ENCODE measurements at places on chromosomes 11 and 22. TPM values are rescaled to one million over a fixed set of nuclear protein-coding genes. Genes with fewer than 3 reads are reported as not detected.

APOL4 gene
- 15.0 TPM for total RNA-seq

VSIG10L2 gene
- not detected for total RNA-seq

FRMD8 gene
- 25.0 TPM for total RNA-seq

GRCh38 chr11:2240834-2241233 is 29.6 kb downstream of the ASCL2 start:
- H3K27ac ChIP-seq, result no peak overlapping the region
- H3K27me3 ChIP-seq, result peaks cover 28% of the 10 kb centered on the region
- H3K36me3 ChIP-seq, result no peaks in the 10 kb centered on the region
- no peak overlapping the region for H3K4me3 ChIP-seq
- H3K4me1 ChIP-seq, result no peaks in the 10 kb centered on the region

DNA sequence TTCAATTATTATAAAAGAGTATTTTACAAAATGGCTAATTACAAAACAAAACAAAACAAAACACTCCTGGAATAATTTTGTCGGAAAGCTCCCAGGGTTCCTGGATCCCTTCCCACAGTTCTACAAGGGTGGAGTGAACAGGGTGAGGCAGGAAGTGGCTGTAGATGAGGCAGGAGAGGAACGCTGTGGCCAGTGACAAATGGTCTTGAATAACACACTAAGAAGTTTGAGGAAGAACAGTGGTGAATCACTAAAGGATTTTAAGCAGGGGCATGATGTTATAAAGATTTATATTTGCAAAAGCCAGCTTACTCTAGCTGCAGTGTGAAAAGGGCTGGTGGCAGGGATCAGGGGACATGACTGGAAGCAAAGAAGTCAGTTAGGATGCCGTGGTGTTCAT is 33.8 kb upstream of the APOA1 start:
- H3K36me3 ChIP-seq, result peaks cover 32% of the 10 kb centered on the region
- H3K4me1 ChIP-seq, result no peaks in the 10 kb centered on the region
- no peak overlapping the region for H3K4me3 ChIP-seq
- H3K27me3 ChIP-seq, result no peaks in the 10 kb centered on the region

- no peak overlapping the region for H3K4me3 ChIP-seq
- no peak for DNase-seq
- peaks cover 17% of the 10 kb centered on the region for H3K4me1 ChIP-seq
- no peaks in the 10 kb centered on the region for H3K36me3 ChIP-seq
- no peaks in the 10 kb centered on the region for H3K27me3 ChIP-seq
- H3K27ac ChIP-seq, result no peak overlapping the region
Observed at GRCh38 chr11:123469089-123469488, 39.0 kb downstream of the GRAMD1B start.

DNA sequence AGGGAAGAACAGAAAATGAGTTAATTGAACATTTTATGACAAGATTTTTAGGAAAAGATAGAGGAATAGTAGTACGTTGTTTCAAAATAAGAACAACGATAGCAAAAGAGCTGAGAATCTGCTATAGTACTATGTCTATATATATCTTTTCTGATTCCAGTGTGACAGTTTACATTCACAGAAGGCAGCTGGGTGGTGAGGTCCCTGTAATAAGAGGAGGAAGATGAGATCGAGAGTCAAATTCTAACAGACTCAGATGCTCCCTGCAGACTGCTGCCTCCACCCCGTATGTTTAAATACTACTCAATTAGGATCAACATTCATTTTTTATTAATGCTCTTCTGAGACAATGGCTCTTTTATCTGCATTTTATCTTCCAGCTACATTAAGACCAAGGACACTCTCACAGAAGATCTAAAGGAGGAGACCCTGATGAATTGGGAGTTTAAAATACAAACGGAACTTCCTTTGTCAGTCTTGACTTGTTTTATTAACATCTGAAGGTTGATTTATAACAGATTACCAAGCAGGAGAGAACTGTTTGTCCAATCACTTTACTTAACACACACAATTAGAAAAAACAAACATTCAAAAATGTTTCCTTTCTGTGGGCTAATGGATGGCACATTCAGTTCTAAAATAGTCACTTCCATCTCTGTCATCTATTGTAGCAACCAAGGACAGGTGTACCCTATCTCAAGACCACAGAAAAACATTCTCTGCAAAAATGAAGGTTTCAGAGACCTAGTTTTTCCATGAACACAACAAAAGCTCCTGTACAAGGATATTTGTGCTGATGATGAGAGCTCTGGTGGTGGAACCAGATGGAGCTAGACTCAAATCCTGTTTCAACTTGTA is 240.2 kb downstream of the CADM1 start:
- DNase-seq, result no peak
- H3K4me1 ChIP-seq, result peaks cover 34% of the 10 kb centered on the region
